ENCODE measurements at places on chromosomes 13 and 19. TPM values are rescaled to one million over a fixed set of nuclear protein-coding genes. Genes with fewer than 3 reads are reported as not detected.

DNA sequence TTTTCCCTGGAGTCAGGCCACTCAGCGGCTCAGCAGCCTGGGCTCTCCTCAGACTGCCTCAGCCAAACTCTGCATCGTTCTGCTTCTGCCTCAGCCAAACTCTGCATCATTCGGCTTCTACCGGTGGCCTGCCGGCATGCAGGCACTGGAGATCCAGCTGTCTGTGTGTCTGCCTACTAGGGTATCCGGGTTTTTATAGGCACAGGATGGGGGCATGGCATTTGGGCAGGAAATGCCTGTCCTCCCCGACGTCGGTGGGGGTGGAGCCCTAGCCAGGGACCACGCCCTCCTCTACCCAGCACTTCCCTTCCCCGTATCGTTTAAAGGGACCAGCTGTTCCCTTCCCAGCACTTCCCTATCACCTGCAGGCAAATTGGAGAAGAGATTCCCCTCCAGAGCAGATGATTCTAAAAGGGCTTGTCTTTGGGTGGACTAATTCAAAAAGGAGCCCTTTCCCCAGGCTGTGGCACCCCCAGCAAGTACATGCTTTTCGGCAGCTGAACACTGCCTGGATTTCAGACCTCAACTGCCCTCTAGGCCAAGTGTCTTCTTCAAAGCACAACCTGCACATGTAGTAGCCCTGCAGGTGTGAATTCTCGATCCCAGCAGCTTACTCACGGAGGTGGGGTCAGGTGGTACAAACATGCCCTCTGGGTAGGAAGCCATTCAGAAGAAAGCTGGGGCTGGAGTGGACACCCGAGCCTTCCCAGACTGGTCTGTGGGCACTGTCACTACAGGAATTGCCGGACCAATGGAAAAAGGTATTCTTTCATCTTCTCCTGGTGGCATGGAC is 25.4 kb upstream of the GPR12 start:
- no peak for DNase-seq

DNA sequence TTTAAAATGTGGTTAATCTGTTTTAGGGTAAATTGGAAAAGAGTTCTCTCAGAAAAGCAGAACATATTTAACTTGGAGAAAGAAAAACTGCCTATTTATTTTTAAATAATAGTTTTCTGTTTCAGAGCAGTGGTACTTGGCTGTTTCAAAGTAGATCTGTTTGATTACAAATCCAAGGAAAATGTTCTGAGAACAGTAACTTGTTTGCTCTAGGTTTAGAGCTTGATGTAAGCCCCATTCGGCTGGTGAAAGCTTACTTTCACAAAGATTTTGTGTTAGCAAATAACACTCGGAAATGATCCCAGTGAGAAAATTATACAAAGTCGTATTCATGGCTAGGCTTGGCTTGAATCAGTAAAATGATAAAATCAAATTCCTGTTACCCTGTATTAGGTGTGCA is 395.8 kb upstream of the GPC6 start:
- no peak for DNase-seq

DNA sequence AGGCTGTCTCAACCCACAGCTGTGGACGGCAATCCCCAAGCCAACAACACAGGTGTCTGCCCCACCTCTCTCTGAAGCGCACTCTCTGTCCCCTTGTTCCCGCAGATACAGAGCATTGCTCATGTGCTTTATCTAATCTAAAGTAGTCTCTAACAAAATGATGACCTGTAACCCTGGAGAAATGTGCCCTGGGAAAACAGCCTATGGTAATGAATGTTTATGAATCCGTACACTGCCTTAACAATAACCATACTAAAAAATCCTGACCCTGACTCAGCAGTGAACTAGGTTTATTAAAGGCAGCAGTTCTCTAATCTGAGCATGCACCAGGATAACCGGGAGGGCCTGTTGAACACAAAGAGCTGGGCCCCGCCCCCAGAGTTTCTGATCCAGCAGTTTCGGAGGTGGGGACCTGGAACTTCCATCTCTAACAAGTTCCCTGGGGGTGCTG is 50.7 kb upstream of the SLC15A1 start:
- DNase-seq, result no peak

DNA sequence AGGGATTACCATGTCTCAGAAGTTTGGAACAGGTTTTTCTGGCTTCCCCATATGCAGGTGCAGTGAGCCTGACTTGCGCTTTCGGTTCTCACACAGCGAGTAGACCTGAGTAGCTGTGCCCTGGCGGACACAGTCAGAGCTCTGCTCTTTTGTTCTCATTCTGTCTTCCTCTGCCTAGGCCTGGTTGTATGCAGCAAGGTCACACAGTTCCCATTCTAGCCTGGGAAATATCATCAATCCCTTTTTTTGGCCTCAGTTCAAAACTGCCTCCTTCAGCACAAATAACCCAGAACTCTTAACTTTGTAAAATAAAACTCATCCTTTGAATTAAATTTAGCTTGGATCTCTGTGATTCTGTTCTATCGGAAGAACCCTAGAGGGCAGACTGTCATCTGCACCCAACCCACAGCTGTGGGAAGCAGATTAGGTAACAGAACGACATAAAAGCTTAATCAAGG is 10.2 kb downstream of the OXGR1 start:
- peak; percentile 38 for DNase-seq

DNA sequence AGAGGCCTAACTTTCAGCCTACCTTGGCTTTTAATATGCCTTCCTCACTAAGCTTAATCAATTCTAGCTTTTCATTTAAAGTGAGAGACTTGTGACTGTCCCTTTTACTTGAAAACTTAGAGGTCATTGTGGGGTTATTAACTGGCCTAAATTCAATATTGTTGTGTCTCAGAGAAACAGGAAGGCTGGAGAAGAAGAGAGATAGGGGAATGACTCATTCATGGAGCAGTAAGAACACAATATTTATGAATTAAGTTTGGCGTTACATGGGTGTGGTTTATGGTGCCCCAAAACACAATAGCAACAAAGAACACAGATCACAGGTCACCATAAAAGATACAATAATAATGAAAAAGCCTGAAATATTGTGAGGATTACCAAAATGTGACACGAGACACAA is 612.1 kb downstream of the TBC1D4 start:
- DNase-seq, result no peak

GSK3A gene
- total RNA-seq, result 12.1 TPM

GRCh38 chr19:39823686-39824085 is 10.3 kb downstream of the DYRK1B start:
- DNase-seq, result no peak

RDH8 gene
- not detected for total RNA-seq

DNA sequence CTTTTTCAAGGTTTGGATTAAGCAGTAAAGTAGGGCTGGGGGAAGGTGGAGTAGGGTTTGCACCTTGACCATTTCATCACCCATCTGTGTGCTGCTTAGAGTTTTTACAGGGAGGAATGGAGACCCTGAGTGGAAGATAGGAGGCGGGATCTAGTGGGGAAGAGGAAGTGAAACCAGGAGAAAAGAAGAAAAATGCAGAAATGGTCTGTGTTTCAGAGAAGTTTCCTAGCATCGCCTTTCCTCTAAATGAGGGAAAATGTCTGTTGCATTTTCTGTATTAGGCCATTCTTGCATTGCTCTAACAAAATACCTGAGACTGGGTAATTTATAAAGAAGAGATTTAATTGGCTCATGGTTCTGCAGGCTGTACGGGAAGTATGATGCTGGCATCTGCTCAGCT is 64.1 kb downstream of the TPT1 start:
- no peak for DNase-seq

GRCh38 chr13:53104136-53104535 is 75.5 kb downstream of the OLFM4 start:
- no peak for DNase-seq

GRCh38 chr19:4889034-4889815 is 13.5 kb downstream of the ARRDC5 start:
- DNase-seq, result no peak

SLITRK5 gene
- total RNA-seq, result 1.8 TPM

- DNase-seq, result no peak
Measured at GRCh38 chr19:17602872-17603510, 47.5 kb downstream of the COLGALT1 start.

DNA sequence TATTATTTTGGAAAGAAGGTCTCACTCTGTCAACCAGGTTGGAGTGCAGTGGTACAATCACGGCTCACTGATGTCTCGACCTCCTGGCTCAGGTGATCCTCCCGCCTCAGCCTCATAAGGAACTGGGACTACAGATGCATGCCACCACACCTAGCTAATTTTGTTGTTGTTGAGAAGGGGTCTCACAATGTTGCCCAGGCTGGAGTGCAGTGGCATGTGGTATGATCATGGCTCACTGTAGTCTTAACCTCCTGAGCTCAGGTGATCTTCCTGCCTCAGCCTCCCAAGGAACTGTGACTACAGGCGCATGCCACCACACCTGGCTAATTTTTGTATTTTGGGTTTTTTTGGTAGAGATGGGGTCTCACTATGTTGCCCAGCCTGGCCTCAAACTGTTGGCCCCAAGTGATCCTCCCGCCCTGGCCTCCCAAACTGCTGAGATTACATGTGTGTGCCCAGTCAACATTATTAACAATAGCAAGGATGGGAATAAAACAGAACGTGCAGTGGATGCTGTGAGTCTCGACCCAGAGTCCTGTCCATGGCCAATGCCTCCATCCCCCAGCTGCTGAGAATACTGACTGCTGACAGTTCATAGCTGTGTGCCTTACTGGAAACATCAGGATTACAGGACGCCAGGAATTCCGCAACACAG is 5.4 kb upstream of the MBD3L3 start:
- no peak for DNase-seq

CGB1 gene
- total RNA-seq, result not detected

SLC5A5 gene
- not detected for total RNA-seq

- no peak for DNase-seq
Measured at GRCh38 chr19:49297403-49297802, 27.6 kb downstream of the SLC6A16 start.

GRCh38 chr13:70758932-70759331 is 650.7 kb upstream of the KLHL1 start:
- no peak for DNase-seq

DNA sequence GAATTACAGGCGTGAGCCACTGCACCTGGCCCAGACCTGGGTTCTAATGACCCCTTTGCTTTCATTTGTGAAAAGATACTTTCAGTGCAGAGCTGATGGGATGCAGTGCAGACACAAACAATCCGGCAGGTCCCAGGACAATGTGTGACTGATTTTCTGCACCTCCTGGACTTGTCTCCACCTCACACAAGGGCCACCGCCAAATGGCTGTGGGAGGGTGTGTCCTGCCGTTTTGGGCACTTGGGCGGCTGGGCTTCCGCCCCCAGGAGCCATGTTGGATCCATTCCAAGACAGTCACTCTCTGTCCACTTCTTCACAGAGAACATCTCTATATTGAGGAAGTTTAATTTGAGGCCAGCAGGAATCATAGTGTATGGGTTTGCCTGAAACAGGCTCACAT is 112.3 kb upstream of the ZNF507 start:
- DNase-seq, result no peak

ZNF541 gene
- 0.10 TPM for total RNA-seq

FXYD3 gene
- total RNA-seq, result 75.0 TPM

IL12RB1 gene
- total RNA-seq, result 0.10 TPM

GRCh38 chr13:96817336-96817941 is 176.8 kb downstream of the OXGR1 start:
- no peak for DNase-seq

EGLN2 gene
- 27.4 TPM for total RNA-seq

- no peak for DNase-seq
Measured at GRCh38 chr13:53545340-53545941, 516.8 kb downstream of the OLFM4 start.

GRCh38 chr13:19267746-19268145 is 86.1 kb upstream of the TUBA3C start:
- no peak for DNase-seq

SRRM5 gene
- not detected for total RNA-seq

- DNase-seq, result peak; percentile 60
Measured at GRCh38 chr19:718991-719512, 10.3 kb downstream of the PALM start.

DNA sequence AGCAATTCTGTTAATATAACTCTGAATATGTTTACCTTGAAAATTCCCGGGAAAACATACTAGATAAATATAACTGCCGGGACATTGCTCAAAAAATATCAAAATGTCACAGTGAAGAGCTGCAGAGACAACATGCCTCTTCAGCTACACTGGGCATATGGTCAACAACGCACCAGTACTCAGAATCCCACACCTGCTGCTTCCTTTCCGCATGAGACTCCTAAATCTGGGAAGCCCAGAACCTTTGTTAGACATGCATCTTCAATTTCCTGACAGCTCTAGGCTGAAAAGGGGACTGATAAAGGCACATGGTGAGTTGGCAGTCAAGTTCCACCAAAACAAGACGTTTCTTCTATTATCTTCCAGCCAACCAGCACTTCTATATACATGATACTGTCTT is 53.7 kb downstream of the USP12 start:
- no peak for DNase-seq

DNA sequence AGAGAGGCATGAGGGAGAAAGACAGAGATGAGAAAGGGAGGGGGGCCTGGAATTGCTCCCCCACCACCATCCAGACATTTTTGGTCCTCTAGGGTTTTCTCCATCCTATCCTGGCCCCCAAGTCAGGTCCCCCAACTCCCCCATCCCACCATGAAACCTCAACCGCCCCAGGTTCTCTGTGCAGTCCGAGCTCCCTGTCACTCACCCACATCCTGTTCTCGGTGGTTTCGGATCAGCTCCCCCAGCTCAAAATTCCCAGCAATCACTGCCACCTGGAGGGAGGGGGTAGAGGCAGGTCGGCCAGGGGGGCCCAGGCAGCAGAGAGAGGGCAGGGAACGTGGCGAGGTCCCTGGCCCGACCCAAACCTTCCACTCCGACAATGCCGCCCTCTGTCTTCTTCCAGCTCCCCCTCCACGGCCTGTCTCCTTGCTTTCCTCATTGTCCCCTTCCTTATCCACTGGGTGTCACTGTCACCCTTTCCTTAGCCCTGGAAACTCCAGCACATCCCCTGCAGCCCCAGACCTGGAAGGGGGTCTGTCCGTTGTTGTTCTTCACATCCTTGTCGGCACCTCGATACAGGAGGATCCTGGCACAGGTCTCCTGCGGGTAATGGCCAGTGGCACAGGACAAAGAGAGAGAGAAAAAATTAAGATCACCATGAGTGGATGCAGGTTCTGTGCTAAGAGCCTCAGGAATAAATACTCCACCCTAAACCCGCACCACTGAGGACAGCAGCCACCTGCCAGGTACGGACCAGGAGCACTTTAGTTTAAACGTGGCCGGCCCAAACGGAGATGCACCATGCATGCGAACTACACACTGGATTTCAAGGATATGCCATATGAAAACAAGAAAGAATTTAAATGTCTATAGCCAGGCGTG is 15.4 kb downstream of the SHANK1 start:
- DNase-seq, result no peak

DNA sequence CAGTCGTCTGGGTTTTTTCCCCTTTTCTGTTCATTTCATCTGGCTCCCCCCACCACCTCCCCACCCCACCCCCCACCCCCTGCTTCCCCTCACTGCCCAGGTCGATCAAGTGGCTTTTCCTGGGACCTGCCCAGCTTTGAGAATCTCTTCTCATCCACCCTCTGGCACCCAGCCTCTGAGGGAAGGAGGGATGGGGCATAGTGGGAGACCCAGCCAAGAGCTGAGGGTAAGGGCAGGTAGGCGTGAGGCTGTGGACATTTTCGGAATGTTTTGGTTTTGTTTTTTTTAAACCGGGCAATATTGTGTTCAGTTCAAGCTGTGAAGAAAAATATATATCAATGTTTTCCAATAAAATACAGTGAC is 9.3 kb downstream of the CALM3 start:
- DNase-seq, result no peak

All from skin of body (tissue), 3 donors.